Activated CD4-positive, alpha-beta T cell treated with anti-CD3 and anti-CD28 coated beads for 36 hours (primary cell): ENCODE measurements at places on chromosomes 16 and 17.

DNA sequence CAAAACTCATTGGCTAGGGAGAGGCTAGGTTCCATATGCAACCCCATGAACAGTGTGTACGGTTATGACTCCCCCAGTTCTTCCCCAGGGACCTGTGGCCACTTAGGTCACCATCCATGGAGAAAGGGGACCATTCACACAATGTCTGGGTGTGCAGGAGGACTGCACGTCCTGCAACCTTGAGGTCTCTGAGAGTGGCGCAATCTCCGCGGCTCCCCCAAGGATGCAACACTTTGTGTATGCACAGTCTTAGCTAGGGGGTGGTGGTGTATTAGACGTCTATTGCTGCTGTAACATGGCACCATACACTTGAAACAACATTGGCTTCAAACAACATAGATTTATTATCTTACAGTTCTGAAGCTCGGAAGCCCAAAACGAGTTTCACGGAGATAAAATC, 65.6 kb upstream of the CBX4 start:
- no peak for DNase-seq

DNA sequence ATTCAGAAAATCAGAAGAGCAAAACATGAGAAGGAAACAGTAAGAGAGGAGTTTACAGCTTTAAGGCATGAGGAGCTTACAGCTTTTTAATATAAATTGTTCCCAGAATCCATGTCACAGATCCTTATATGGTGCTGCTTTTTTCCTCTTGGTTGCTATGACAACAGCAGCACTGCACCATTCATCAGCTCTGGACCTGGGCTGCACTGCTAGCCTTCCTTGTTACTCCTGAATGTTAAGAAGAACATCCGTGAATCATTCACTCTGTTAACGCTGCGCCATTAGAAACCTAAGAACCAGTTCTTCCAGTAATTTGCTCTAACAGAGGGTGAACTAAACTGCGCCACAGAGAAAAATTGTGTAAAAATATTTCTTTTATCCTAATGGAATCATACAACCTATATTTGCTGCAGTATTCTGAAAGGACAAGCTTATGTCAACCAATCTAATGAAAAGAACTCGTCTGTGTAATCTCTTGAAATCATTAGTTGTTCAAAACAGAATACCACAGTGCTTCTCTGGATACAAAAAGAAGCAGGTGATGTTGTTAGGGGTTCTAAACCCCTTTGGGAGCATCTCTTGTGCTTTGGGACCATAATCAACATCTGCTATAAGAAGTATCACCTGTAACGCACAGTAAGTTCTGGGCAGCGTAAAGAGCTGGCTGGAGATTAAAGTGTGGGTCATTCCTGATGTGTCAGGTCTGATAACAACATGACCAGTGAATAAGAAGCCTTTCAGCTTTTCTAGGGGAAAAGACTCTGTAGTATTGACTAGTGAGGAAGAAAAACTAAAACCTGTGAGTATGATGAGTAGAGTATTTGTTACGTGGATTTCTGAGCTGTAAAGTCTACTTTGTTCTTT, 151.2 kb downstream of the TANC2 start:
- no peak for DNase-seq

DNA sequence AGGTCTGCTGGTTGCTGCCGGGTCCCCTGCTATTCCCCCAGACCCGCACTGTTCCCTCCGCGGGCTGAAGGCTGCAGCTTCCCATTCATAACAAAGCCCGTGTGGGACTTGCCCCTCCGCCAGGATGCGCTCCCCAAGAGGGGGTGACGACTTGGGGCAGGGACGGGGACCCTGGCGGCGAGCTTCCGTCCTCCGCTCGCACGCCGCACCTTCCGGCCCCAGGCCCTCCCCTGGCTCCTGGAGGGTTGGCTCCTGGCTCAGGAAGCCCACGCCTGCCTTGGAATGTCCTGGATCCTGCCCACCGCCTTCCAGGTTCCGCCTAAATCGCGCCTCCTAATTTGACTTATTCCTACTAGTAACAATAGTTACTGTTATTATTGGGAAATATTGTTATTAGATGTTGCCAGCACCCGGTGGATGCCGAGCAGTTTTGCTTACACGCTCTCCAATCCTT, 1.1 kb upstream of the TFAP4 start:
- DNase-seq: peak; percentile 76

GRCh38 chr16:68658341-68658973, 13.3 kb downstream of the CDH3 start:
- DNase-seq: no peak

DNA sequence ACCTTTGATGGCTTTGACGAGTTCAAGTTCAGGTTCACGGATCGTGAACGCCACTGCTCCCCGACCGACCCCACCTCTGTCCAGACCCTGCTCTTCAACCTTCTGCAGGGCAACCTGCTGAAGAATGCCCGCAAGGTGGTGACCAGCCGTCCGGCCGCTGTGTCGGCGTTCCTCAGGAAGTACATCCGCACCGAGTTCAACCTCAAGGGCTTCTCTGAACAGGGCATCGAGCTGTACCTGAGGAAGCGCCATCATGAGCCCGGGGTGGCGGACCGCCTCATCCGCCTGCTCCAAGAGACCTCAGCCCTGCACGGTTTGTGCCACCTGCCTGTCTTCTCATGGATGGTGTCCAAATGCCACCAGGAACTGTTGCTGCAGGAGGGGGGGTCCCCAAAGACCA, 17.6 kb downstream of the NOD2 start:
- DNase-seq: no peak

- DNase-seq: no peak
Measured at GRCh38 chr17:3879591-3880417, 13.0 kb downstream of the CAMKK1 start.

DNA sequence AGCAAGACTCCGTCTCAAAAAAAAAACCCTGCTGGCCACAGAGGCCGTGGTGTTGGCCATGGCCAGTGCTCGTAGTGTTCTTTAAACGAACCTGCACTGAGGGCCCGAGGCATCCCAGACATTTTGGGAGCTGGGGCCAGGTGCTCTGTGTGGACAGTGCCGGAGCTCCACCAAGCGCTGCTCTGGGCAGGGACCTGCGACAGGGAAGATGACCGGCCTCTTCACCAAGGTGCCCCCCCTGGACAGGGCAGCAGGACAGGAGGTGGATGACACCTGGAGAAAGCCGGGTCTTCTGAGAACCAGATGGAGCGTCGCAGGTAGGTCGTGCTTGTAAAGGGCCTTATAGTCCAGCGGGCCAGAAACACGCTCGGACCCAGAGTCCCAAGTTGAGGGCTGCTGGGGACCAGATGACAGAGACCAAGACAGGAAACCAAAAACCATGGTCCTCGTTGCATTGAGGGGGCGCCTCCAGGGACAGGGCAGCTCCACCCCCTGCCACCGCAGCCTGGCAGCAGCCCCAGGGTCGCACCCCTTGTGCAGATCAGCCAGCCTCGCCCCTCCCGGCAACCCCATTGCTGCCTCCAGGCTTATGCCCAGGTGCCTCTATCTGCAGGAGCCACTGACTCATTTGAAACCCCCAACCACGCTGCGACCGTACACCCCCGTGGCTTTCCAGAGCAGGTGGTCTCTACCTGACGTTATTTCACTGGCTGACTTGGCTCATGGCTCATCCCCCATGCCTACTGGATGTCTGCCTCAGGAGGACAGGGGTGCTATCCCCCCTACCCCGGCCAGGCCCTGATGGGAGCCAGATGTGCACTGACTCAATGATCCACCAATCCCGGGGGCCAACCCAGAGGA, 4.2 kb upstream of the NTN3 start:
- no peak for DNase-seq

GRCh38 chr16:67927131-67927941, 4.3 kb downstream of the CTRL start:
- DNase-seq: no peak

DNA sequence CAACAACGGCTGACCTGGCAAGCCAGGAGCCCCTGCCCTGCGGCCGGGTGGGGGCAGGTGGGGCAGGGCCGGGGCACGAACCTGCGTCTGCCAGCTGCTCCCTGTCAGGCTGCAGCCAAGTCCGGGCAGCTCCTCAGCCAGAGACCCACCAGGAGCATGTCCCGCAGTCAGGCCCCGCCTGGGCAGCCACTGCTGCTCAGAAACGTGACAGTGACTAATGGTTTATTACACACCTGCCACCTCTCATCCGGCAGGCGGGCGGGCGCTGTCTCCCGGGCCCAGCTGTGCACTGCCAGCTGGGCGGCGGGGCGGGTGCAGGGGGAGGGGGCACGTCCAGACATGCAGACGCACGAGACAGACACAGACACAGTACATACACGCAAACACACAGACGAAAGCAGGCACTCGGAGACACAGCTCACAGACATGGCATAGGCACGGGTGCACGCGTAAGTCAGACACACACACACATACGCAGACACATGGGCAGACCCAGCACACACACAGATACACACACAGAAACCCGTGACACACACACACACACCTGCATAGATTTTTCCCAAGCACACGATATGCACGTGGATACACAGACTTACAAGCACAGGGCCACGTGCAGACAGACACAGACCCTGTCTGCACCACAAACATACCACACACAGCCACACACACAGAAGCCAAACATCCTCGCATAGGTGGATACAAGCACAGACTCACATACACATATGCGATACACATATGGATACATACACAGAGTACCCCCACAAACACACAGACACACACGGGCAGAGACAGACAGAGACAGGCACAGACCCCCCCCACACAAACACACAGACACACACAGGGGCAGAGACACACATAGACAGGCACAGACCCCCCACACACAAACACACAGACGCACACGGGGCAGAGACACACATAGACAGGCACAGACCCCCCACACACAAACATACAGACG, 248.3 kb upstream of the CIBAR2 start:
- DNase-seq: peak; percentile 48

DNA sequence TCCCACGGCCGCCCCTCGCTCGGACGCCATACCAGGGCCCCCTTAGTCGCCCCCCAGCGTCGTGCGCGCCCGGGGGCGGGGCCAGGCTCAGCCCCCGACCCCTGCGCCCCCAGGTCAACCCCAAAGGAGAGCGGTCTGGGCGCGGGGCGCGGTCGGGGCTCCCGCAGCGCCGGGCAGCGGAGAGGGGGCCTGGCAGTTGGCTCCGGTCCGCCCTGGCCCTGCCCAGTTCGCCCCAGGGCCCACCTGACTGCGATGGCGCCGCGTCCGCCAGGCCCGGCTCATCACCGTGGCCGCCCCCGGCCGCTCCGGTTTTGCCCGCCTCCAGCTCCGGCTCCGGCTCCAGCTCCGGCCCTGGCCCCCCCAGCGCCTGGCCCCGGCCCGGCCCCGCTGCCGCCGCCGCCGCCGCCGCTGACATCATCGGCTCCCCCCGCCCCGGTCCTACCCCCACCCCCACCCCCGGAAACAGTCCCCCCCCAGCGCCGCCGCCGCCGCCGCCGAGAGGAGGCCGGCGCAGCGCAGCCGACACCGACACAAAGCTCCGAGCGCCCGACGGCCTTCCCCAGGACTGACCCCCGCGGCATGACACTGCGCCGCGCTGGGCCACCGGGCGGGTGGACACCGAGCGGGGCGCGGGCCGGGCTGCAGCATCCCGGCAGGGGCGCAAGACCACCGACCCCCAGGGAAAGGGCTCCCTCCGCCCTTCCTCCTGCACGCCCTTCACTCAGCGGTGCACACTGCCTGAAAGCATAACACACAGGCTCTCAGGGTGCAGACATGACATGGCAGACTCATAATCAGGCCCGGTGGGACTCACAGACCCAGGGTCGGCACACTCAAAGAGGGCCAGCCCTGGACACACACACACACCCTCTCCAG, at the start of gene ZBTB4:
TSS of gene ZBTB4 (minus strand) at position 419 of the 876 bp plus-strand sequence. CDS start 12,830 bp downstream, outside the sequence.
- peak; percentile 76 for DNase-seq

- DNase-seq: no peak
Measured at GRCh38 chr17:73359987-73360410, 48.2 kb upstream of the CDC42EP4 start.

- DNase-seq: peak; percentile 5
Measured at GRCh38 chr17:47727704-47728036, 5.4 kb upstream of the TBX21 start.

DNA sequence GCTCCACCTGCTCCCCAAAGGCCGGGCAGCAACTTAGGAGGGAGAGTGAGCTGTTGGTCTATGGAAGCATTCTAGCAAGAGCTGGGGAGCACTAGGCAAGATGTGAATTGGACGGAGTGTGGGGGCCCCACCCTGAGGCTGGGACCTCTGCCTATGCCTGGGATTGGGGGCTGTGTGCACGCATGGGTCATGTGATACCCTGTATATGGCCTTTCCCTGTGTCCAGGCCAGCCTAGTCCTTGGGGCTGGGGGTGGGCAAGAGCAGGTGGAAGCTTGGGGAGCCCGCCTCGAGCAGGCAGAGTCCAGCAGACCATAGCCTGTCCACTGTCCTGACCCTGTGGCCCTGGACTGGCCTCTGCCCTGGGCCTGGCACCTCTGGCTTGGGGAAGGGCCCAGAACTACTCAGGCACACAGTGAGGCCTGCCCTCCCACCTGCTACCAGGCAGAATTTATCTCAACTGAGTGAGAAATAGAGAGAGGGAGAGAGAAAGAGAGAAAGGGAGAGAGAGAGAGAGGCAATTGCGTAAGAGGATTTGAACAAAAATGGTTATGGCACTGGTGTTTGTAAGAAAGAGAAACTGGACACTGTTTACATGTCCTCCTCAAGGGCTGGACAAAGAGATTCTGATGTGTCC, 19.1 kb downstream of the PDP2 start:
- DNase-seq: no peak

DNA sequence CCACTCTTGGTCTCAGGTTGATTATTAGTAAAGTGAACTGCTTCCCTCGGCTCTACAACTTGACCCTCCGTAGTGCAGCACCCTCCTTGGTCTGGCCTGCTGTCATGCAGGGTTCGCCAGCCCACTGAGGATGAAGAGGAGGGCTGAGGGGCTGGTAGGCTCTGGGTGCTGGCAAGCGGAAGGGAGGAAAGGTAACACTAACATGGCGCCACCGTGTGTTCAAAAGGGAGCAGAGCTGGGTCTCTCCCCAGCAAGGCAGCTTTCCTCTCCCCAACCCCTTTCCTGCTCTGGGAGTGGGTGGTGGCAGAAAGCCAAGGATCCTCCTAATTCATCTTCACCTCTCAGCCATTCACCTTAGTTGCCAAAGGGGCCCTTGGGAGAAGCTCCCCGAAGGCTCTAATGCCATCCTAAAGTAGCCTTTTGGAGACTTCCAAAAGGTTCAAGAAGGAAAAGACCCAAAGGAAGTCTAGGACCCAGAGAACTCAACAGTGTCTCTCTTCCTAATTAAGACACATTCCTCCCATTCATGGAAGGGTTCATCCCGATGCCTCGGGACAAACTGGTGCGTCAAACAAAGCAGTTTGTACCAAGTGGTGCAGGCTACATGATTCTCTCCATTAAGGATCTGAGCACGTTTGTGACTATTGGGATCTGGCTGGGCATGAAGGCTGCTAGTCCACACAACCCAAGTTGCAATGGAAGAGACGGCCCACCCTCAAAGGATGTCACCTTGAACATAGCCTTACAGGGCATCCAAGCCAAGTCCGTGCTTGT, 90.8 kb upstream of the TOB1 start:
- DNase-seq: peak; percentile 80

DNA sequence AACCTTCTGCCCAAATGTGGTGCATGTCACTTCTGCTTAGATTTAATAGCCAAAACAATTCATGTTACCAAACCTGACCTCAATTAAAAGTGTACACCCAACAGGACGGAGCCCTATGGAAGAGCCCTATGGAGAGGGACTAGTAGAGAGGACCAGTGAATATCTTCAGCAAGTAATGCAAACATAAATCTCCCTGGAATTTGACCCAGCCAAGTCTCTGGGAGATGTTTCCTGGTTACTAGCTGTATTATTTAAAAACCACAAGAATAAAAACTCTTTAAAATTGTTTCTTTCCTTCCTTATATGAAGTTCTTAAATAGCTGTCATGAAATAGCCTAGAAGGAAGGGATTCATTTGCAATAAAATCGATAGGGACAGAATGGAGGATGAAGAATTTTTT, 255.8 kb downstream of the CDH11 start:
- no peak for DNase-seq
